ENCODE measurements at places on chromosomes 7 and 10.
A peak's percentile ranks its signal among the peaks of the same experiment; 100 is the strongest.

DNA sequence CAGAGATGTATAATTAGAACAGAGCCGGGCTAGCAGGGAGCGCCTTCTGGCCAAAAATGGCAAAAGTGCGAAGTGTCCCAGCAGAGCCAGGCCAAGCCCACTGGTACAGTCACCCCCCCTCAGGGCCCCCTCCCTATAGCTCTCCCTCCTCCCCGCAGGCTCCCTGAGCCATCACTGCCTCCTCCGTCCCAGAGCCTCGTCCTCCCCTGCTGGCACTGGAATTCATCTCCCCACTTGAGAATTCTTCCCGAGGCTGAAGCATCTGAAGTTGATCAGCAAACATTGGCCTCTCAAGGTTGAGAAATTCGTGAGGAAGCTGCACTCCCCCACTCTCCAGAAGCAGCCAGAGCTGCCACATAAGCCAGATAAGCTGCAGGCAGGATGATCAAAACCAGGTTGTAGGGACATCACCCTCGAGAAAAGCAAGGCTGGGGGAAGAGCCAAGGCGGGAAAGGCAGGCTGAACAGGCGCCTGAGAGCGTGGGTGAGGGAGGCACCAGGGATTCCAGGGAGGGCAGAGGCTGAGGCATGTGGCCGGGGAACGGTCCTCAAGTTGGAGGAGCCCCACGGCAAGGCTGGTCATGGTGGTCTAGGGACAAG, 23.4 kb downstream of the CAMK2G start:
- no peak for DNase-seq

- DNase-seq = peak; percentile 96
Observed at GRCh38 chr10:3173171-3173878, 743 bp upstream of the PITRM1 start.

- DNase-seq = no peak
Observed at GRCh38 chr10:24114556-24114955, 94.4 kb upstream of the KIAA1217 start.

- no peak for DNase-seq
Observed at GRCh38 chr7:7569081-7569527, 2.4 kb downstream of the MIOS start.

DNA sequence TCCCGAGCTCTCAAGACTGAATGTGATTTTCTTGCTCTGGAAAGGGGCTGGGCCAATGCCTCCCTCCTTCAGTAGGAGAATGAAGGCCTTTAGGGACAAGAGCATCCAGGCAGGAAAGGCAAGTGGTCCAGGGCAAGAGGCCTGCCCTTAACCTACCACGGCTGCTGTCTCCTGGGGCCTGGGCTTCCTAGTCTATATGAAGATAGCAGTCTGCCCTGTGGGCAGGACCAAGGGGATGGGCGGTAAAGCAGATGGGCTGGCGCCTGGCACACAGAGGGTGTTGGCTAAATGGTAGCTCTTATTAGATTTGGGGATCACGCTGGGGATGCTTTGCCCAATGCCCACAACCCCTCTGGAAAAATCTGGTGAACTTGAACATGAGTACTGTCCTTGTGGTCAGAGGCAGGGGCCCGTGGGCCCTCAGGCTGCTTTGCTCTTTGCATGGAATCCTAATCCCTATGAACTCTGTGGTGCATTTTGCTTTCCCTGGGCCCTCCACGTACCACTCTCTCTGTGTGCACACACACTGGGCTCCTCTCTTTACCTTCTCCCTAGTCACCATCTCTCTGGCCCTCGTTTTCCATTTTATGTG, 20.3 kb downstream of the CHAT start:
- no peak for DNase-seq

GRCh38 chr10:19772972-19773371, 43.3 kb upstream of the PLXDC2 start:
- DNase-seq = no peak

DNA sequence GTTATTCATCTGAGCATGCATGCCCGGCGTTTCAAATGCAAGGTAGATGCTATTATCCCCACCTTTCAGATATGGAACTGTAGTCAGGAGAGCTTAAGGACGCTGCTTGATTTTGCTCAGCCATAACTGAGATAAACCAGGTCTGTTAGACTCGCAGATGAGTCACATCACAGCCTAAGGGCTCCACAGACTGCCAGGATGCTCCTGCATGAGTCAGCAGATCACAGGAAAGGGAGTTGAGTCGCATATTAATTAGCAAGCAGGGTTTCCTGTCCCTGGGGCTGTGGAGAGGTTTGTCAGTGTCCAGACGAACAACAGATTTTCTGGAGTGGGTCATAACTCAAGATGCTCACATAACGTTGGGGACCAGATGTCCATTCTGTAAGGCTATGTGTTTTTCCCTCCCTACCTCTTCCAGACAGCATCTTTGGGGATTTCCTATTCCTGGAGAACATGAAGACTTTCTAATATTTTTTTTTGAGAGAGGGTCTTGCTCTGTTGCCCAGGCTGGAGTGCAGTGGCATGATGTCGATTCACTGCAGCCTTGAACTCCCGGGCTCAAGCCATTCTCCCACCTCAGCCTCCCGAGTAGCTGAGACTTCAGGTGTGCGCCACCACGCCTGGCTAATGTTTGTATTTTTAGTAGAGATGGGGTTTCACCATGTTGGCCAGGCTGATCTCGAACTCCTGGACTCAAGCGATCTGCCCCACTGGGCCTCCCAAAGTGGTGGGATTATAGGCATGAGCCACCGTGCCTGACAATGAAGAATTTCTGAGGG, 36.7 kb downstream of the PFKFB3 start:
- peak; percentile 0 for DNase-seq

DNA sequence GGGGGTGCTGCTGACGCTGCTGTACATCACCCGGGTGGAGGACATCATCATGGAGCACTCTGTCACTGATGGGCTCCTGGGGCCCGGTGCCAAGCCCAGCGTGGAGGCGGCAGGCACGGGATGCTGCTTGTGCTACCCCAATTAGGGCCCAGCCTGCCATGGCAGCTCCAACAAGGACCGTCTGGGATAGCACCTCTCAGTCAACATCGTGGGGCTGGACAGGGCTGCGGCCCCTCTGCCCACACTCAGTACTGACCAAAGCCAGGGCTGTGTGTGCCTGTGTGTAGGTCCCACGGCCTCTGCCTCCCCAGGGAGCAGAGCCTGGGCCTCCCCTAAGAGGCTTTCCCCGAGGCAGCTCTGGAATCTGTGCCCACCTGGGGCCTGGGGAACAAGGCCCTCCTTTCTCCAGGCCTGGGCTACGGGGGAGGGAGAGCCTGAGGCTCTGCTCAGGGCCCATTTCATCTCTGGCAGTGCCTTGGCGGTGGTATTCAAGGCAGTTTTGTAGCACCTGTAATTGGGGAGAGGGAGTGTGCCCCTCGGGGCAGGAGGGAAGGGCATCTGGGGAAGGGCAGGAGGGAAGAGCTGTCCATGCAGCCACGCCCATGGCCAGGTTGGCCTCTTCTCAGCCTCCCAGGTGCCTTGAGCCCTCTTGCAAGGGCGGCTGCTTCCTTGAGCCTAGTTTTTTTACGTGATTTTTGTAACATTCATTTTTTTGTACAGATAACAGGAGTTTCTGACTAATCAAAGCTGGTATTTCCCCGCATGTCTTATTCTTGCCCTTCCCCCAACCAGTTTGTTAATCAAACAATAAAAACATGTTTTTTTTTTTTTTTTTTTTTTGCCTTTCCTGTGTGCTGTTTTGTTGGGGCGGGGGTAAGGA, 55.8 kb downstream of the TSPAN15 start:
- DNase-seq = no peak

DNA sequence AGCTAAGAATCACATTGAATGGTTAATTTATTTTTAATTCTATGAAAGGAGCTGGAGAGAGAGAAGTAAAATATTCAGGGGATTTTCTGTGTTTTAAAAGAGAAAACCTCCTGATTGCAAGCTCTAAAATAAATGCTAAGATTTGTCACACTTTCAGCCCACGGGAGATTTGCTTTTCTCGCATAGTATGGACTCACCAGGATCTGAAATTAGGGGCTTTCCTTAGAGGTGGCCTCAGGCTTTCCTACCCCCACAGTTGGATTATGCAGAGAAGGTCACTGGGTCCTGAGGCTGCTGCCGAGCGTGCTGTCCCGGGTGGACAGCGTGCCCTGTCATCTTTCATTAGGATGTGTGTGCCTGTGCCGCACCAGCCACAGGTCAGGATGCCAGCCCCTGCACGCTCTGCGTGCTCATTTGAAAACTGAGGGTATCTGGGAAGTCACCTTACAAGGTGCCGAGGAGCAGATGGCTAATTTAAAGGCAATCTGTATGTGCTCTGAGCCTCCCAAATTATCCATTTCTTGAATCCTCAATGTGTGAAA, 258.8 kb downstream of the CELF2 start:
- no peak for DNase-seq

DNA sequence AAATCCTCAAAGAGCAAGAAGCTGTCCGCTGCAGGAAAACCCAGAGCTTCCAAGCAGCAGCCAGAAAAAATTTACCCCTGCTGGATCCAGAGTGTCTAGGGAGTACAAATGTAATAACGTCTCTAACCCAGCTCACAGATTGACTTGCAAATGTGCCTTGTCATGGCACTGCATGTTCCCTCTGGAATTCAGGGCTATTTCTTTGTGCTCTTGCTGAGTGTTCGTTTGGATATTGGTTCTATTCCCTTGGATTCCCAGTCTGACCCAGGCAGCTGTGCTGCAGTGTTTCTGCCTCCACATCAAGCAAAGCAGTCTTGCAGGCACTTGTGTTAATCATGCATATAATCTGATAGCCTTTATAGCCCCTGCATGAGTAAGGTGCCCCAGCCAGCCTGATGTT, 209.9 kb upstream of the GHITM start:
- DNase-seq = no peak

DNA sequence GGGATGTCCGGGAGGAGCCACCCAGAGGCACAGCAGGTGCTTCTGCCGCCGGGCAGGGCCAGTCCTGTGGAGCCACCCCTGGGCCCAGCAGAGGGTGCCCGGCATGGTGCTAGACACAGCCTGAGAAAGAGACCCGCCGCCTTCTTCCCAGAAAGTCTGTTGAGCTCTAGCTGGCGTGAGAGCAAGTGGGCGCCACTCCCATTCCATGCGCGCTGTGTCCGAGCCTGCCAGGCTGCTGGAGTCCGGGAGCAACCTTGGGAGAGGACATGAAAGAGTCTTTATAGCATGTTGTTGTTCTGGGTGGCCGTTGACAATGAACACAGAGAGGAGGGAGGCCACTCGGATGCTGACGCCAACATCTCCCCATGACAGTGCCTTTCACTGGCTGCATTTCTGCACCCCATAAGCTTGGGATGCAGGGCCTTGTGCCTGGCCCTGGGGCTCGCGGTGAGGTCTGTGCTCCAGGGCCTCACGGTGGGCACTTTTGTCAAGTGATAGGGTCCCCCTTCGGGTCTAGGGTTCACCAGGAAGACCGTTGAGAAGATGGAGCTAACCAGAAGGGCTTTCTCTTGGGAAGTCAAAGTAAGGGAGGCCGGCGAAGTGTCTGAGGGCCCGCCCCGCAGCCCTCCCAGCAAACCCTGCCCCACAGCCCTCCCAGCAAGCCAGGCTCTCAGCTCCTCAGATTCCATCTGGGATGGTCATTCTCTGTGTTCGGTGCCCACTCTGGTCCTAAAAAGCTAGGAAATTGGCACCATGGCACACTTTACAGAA, 47.3 kb downstream of the NKX6-2 start:
- DNase-seq = no peak

DNA sequence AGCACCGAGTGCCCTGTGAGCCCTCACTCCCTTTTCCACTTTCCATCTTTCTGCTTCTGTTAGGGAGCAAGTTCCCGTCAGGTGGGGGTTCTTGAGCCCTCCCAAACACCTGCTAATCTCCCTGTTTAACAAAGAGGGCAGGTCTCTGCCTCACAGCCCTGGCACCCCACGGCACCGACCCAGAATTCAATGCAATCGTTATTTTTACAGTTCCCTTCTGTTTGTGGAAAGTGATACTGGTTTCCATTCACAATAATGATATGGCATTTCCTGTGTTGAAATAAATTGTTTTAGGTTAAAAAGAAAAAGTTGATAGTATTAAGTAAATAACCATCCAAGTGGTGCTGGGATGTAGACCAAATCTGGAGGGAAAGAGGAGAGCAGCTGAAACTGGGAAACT, 38.8 kb upstream of the SLC29A3 start:
- no peak for DNase-seq

GRCh38 chr7:96120445-96121225, 201.3 kb downstream of the SLC25A13 start:
- no peak for DNase-seq

DNA sequence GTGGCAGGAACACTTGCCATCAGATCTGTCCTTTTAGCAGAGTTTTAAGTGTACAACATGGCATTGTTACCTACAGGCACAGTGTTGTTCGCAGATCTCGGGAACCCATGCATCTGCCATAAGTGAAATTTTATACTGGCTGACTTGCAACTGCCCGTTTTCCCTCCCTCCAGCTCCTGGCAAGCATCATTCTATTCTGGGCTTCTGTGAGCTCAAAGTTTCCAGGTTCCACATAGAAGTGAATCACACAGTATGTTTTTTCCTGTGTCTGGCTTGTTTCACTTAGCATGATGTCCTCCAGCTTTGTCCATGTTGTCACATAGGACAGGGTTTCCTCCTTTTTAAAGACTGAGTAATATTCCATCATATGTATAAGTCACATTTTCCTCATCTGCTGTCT, 56.6 kb downstream of the C10orf143 start:
- DNase-seq = no peak

GRCh38 chr10:21285742-21286331, 239.6 kb downstream of the SKIDA1 start:
- DNase-seq = no peak

GRCh38 chr10:131474416-131474815, 162.9 kb upstream of the TCERG1L start:
- DNase-seq = no peak

Data from NCI-H345 (cell line).